Right hindlimb (tissue), 1 donor: ENCODE measurements at places on chromosomes 11 and 22.

GRCh38 chr11:22432291-22433093 lies 94.3 kb downstream of the SLC17A6 start:
- peak; percentile 90 for DNase-seq

GRCh38 chr11:34758262-34758661 lies 137.4 kb downstream of the EHF start:
- no peak for DNase-seq

GRCh38 chr11:76997512-76997911 lies 36.7 kb upstream of the B3GNT6 start:
- no peak for DNase-seq

- DNase-seq: no peak
These were observed 2.0 kb downstream of the WT1 start for GRCh38 chr11:32433101-32433913.

DNA sequence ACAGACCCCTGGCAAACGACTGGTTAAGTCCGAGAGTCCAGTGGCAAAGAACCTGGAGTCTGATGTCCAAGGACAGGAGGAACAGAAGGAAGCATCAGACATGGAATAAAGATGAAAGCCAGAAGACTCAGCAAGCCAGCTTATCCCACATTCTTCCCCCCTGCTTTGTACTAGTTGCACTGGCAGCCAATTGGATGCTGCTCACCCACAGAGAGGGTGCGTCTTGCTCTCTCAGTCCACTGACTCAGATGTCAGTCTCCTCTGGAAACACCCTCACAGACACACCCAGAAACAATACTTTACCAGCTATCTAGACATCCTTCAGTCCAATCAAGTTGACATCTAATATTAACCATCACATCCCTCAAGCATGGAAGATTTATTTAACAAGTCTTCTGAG lies 1265.8 kb upstream of the CNTN5 start:
- no peak for DNase-seq

DNA sequence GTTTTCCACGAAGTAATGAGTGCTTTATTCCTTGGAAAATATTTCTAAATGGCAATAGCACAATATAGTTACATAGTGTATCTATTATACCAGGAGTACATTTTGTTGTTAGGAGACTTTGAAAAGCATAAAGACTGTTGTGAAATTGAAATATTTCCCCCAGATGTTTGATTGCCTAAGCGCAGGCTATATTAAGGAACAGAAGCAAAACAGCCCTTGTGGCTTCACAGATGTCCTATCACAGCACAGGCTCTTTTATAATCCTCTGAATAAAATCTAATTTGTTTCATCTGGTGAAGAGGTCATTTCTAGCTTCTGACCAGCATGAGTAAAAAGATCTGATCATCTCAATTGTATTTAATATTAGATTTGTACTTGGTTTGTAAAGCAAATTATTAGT lies 48.2 kb downstream of the BSX start:
- DNase-seq: no peak

GRCh38 chr22:32501836-32502752 lies 27.5 kb downstream of the FBXO7 start:
- DNase-seq: no peak

DNA sequence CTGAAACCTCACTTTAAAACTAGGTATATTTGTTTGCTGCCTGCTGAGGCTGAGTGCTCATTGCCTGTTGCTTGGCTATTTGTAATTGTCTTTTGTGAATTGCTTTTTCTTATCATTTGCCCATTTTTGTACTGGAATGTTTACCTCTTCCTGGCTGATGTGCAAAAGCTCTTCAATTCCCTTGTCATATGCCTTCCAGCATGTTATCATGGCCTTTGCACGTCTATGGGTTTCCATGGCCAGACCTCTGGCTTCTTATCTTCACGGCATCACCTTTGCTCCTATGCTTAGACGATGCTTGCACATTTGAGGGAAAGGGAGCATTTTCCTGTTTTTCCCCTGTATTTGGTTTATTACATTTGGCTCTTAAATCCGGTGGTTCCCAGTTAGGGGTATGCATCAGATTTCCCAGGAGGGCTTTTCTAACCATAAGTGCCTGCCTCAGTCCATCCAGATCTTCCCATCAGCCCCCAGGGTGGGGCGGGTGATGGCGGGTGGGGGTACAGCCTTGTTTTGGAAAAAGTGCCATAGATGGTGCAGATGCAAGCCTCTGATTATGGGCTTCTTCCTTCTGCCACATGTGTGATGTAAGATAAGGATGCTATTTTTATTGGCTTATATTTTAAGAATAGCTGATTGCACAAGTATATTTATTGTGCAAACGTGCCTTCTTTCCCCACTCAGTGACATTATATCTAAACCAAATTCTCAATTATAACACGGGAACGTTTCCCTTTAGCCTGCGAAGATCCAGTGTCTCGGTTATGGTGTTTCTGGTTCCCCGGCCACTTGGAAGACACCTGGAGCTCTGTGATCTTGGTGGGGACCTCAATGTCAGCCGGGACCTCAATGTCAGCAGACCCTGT lies 70.6 kb upstream of the SEPTIN5 start:
- no peak for DNase-seq

DNA sequence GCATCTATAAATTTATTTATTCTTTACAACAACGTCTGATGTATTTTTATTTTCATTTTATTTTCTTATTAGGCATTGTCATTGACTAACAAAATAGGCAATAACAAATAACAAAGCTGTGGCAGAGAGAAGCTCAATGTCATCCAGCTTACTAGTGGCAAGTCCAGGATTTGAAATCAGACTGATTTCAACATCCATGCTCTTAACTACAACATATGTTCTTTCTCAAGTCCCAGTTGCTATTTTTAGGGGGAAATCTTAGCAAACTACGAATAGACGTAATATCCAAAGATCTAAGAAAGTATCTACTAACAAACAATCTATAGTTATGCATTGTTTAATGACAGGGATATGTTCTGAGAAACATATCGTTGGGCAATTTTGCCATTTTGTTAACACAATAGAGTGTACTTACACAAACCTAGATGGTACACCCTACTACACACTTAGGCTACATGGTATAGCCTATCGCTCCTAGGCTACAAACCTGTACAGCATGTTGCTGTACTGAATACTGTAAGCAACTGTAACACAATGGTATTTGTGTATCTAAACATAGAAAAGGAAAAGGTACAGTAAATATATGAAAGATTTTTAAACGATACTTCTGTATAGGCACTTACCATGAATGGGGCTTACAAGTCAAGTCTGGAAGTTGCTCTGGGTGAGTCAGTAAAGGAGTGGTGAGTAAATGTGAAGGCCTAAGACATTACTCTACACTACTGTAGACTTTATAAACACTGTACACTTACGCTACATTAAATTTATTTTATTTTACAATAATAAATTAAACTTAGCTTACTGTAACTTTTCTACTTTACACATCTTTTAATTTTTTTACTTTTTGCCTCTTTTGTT lies 151.3 kb downstream of the DLG2 start:
- DNase-seq: no peak

GRCh38 chr11:36492724-36493304 lies 17.3 kb downstream of the TRAF6 start:
- DNase-seq: no peak

DNA sequence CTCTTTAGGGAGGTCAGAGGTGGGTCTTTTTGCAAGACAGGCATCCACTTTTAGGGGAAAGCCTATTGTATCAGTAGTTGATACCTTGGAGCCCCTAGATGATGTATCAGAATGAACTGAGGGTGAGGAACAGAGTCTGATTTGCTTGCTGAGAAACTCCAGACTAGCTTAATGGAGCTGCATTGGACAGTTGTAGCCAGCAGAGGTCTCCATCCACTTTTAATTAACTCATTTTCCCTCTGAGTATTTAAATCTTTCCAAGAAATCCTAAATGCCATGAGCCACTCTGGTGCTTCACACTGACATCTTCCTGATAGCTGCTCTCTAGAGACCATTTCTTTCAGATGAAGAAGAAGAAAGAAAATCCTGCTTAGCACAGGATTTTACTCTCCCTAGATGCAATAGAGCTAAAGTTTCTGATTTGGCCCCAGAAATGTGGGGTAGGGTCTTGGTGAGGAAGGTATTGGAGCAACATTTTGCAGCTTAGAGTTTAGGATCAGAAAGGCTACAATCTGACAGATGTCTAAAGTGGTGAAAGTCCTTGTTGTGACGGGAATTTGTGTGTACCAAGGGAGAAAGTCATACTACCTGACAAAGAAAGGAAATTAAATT lies 38.0 kb downstream of the EXT2 start:
- no peak for DNase-seq

- DNase-seq: no peak
These were observed 453.6 kb downstream of the MN1 start for GRCh38 chr22:27347951-27348350.

DNA sequence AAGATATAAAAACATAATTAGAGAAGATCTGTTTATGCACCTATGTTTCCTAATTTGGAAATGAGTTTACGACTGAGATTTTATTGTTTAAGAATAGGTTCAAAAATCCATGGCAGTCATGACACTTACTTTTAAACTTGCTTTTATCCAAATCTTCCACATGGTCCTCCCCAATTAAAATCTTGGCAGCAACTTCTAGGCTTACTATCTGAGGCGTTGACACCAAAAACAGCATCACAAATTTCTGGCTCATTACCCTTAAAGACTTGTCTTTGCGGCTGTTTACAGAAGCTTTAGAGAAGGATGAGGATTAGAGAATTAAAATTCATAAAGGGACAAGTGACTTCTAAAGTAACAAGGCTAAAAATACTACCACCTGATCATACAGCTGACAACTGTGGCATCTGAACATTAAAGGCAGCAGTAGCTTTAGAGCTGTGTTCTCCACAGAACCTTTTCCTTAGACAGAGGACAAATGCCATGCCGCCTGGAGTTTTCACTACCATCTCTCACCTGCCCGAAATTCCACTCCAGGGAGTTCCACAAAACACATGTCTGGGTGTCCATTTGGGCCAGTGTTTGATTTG lies 6.4 kb downstream of the E2F8 start:
- no peak for DNase-seq

- no peak for DNase-seq
These were observed 31.9 kb upstream of the FAM181B start for GRCh38 chr11:82765466-82766034.

DNA sequence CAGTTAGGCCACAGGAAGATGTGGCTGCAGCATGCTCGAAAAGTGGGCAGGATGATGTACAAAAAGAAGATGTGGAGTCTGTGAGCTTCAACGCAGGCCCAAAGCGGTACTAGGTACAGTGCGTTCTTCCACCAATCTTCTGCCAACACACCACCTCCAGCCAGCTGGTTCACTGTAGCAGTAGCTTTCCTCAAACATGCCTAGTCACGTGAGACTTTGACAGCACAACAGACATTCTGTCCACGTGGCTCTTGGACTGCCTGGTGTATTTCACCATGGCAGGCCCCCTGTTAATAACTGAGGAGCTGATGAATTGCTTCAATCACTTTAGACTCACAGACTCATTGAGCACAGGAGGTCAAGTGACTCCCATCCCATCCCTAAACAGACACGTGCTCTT lies 14.1 kb downstream of the SYN3 start:
- no peak for DNase-seq

DNA sequence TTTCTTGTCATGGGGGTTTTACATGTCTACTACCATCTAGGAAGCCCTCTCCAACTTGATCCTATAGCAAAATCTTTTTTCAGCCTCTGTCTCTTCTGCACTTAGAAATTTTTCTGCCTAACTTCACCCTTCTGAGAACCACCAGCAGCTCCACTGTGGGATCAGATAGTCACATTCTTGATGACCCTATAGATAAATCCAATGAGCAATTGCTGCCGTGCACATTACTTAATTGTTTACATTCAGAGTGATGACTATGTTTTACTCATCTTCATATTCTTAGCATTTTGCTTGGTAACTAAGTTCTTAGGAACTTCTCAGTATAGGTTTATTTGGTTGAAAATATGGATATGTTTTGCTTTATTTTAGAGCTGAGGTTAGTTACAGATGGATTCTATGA lies 12.4 kb upstream of the ETS1 start:
- DNase-seq: no peak

DNA sequence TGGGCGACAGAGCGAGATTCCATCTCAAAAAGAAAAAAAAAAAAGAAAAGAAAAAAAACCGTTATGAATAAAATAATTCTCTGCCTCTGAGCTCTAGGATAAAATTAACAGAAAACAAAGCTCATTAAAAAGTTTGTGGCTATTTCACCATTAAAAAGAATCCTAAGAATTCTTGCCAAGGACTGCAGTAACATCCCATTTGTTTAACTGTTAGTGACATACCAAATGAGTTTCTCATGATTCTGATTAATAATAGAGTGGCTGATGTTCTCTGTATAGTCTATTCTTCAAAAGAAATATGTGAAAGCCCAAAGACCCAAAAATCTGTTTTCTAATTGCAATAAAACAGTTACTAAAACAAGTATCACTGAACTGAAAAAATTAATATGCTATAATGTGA lies 19.7 kb downstream of the CLNS1A start:
- DNase-seq: no peak

GRCh38 chr11:88552379-88553062 lies 215.0 kb upstream of the CTSC start:
- DNase-seq: no peak

GRCh38 chr11:2160736-2161259 lies at the start of gene INS:
TSS of gene INS (minus strand) at chr11:2161209. CDS start at chr11:2160971, 238 bp downstream.
- DNase-seq: no peak

GRCh38 chr11:114078423-114078822 lies 18.9 kb downstream of the ZBTB16 start:
- no peak for DNase-seq

GRCh38 chr22:37119872-37120271 lies 10.4 kb upstream of the TMPRSS6 start:
- DNase-seq: no peak

GRCh38 chr11:77502346-77502905 lies 28.5 kb upstream of the PAK1 start:
- DNase-seq: peak; percentile 38

- no peak for DNase-seq
These were observed 192.3 kb upstream of the C11orf87 start for GRCh38 chr11:109229682-109230081.

DNA sequence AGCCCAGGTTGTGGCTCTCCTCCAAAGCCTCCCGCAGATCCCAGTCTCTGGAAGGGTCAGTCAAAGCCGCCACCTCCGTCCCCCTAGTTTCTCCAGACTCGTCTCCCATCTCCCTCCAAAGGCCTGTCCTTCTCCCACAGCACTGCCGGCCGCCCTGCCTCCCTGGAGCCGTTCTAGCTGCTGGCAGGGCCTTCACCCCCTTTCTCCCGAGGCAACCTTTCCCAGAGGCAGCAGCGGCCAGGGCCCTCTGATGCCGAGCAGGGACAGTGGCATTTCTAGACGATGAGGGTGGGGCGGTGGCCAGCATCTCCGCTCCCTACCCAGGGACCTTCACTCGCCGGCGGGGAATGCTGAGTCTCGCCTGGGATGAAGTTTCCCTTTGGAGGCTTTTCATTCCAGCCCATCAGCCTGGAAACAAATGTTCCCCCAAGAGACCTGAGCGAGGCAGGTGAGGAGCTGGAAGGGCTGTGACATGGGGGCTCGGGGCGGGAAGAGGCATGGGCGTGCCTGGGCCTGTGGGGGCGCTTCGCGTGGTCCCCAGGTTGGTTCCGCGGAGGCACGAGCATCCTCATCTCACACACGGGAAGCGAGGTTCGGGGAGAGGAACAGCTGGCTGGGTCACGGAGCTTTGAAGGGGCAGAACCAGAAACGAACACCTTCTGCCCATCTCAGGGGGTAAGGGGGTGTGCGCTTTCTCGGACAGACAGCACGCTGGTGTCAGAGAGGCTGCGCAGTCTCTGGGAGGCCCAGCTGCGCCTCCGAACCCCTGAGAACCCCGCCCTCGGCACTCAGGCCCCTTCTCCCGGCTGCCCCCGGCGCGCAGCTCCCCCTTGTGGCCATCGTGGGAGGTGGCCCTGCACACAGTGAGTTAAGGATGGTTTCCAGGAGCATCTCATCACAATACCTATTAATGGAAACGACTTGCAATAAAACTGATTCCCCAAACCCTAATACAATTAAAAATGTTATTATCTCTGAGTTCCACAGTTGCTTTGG lies 18.1 kb upstream of the KLHL35 start:
- DNase-seq: no peak
